ENCODE measurements at places on chromosomes 11 and 22.

- no peak for DNase-seq
Observed at GRCh38 chr11:14971865-14972580, at the start of gene CALCA. CALCA (minus strand) TSS chr11:14972351; CDS start chr11:14971192, 1,159 bp downstream.

- no peak for DNase-seq
Observed at GRCh38 chr22:46959369-46959768, 196.9 kb downstream of the TBC1D22A start.

DNA sequence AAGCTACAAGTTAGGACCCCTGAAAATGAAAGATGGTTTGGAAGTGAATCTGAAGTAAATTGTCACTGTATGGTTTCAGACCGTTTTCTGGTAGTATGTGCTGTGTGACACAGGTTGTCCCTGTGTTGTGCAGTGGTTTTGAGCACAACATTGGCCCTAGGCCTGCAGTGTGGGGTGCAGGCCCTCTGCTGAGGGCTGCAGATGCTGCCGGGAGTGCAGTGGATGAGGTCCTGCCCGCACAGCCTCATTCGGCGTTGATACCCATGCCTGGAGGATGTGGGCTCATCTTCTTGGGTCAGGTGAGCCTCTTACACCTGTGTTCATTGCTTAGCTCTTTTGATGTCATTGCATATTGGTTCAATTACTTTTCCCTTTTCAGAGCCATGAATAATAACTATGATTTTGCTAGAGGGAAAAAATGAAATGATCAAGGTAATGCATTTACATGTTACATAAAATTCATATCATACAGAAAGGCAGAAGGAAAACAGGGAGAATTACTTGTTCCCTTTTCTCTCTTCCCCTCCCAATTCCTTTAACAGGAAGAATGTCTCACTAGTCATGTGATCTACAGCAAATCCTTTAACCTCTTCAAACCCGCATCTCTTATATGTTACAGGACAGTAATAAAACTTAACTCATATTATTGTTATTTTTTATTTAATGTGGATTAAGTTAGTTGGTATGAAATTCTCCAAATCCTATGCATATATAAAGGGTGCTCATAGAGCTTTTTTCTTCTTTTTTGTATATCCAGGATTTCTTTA, 48.7 kb downstream of the PTPRJ start:
- DNase-seq: no peak

GRCh38 chr11:9344061-9344680, 29.8 kb upstream of the TMEM41B start:
- no peak for DNase-seq

DNA sequence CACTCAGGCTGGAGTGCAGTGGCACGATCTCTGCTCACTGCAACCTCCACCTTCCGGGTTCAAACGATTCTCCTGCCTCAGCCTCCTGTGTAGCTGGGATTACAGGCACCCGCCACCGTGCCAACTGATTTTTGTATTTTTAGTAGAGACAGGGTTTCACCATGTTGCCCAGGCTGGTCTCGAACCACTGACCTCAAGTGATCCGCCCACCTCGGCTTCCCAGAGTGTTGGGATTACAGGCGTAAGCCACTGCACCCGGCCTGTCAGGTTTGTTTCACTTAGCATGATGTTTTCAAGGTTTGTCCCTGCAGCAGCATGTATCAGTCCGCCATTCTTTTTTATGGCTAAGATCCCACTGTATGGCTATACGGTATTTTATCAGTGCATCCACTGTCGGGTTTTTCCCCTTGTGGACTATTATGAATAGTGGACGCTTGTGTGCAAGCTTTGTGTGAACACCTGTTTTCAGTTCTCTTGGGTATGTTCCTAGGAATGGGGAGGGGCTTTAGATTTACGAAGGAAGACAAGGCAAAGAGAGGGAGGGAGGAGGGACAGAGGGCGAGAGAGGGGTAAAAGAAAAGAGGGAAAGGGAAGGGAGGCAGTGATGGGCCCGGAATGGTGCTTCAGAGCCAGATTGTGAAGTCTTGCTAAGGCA, 13.9 kb upstream of the CDC42EP2 start:
- no peak for DNase-seq

DNA sequence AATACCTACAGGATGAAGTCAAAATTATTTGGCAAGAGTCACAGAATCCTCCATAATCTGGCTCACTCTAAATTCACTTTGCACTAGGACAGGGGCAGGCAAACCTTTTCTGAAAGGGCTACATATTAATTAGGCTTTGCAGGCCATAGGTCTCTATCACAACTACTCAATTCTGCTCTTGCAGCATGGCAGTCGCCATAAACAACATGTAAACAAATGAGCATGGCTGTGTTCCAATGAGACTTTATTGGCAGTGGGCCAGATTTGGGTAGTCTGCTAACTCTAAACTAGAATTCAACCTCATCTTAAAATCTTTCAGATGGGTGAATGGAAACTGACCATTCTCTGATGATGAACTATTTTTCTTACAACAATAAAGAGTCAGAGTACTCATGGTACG, 5.8 kb downstream of the THRSP start:
- no peak for DNase-seq

Data from pons (tissue), 1 donor.